WTC11 (cell line): ENCODE measurements at places on chromosomes 2 and 18. TPM values are rescaled to one million over a fixed set of nuclear protein-coding genes. Genes with fewer than 3 reads are reported as not detected.

Gene UGT1A3
- not detected in 3 replicates for total RNA-seq

Gene PTCD3
- total RNA-seq = 161 to 192 TPM (median 163 TPM) in 3 replicates

DNA sequence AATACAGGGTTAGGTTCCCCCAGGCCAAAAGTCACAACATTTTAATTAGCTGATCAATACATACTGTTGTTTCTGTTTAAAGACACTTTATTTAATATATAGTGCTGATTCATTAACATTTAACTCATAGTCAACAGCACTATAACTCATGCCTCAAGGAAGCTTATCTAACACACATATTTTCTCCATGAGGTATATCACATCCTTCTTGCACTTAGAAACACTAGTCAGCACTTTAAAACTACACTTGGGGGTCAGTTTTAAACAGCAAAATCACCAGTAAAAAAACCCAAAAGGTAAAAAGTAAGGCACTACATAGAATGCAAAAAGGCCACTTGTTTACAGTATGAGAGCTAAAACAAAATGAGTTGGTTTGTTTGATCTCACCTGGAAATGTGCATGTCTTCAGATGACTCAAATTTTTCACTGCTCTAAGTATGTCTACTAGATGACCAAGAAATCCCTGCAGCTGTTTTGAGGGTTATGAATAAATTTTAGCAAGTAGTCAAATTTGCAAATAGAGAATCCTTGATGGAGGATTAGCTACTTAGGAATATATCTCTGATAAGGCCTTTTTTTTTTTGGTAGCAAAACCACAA lies 54.1 kb upstream of the EPB41L5 start:
- no peak for DNase-seq
- no peaks in the 10 kb centered on the region for H3K27me3 ChIP-seq
- H3K4me1 ChIP-seq = peaks cover 15% of the 10 kb centered on the region
- H3K36me3 ChIP-seq = peaks cover 71% of the 10 kb centered on the region
- no peak overlapping the region for H3K27ac ChIP-seq

GRCh38 chr2:204533629-204534370 lies 11.5 kb upstream of the PARD3B start:
- no peak overlapping the region for H3K4me3 ChIP-seq
- H3K27ac ChIP-seq = no peak overlapping the region
- no peaks in the 10 kb centered on the region for H3K27me3 ChIP-seq
- H3K4me1 ChIP-seq = 0 out of 2 replicates have a peak, but pooled peaks cover 5% of the 10 kb centered on the region
- H3K36me3 ChIP-seq = no peaks in the 10 kb centered on the region

- H3K36me3 ChIP-seq = no peaks in the 10 kb centered on the region
- H3K4me3 ChIP-seq = no peak overlapping the region
- peaks cover 13% of the 10 kb centered on the region for H3K4me1 ChIP-seq
- no peaks in the 10 kb centered on the region for H3K27me3 ChIP-seq
- no peak overlapping the region for H3K27ac ChIP-seq
- DNase-seq = no peak
Measured at GRCh38 chr2:64179582-64180321, 35.5 kb upstream of the PELI1 start.

GRCh38 chr2:166419616-166419934 lies 43.8 kb upstream of the SCN9A start:
- H3K4me3 ChIP-seq = no peak overlapping the region
- no peak for DNase-seq
- H3K27me3 ChIP-seq = no peaks in the 10 kb centered on the region
- H3K36me3 ChIP-seq = no peaks in the 10 kb centered on the region
- H3K27ac ChIP-seq = no peak overlapping the region

DNA sequence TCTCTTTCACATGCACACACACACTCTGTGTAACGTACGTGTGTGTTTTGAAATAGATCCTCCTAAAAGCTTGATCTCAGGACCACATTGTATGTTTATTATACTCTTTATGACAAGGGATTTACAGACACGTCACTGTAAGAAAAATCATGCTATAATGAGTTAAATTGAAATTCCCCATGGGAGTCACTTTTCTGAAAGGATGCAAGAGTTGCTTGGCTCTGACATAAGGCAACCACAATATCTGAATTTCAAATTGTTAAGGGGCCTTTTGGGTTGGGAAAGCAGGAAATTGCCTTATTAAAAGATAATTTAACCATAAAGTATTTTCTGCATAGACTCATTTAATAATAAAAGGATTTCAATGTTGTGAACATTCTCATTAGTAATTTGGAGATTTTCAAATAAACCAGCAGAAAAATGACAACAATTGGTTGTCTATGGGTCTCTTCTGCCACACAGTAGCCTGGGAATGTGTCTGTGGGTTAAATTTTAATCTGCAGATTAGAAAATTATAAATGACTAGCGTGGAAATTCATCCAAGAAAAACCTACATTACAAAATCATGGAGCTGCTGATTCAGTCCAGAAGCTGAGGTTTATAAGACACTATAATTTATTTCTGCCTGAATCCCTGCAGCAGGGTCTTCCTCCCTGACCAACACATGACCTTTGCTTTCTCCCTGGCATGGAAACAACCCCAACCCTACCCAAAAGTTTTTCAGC lies 75.9 kb upstream of the PID1 start:
- DNase-seq = no peak
- no peak overlapping the region for H3K4me3 ChIP-seq
